ENCODE measurements at places on chromosomes 4 and X. TPM values are rescaled to one million over a fixed set of nuclear protein-coding genes. Genes with fewer than 3 reads are reported as not detected.

GRCh38 chr4:6196871-6197270 lies 3.5 kb downstream of the JAKMIP1 start:
- H3K36me3 ChIP-seq: no peaks in the 10 kb centered on the region
- peaks cover 22% of the 10 kb centered on the region for H3K4me1 ChIP-seq
- H3K27ac ChIP-seq: no peak overlapping the region
- no peak for DNase-seq
- peaks cover 10% of the 10 kb centered on the region for H3K27me3 ChIP-seq
- H3K4me3 ChIP-seq: no peak overlapping the region

The GATA1 gene
- 0.37 TPM for polyA plus RNA-seq

DNA sequence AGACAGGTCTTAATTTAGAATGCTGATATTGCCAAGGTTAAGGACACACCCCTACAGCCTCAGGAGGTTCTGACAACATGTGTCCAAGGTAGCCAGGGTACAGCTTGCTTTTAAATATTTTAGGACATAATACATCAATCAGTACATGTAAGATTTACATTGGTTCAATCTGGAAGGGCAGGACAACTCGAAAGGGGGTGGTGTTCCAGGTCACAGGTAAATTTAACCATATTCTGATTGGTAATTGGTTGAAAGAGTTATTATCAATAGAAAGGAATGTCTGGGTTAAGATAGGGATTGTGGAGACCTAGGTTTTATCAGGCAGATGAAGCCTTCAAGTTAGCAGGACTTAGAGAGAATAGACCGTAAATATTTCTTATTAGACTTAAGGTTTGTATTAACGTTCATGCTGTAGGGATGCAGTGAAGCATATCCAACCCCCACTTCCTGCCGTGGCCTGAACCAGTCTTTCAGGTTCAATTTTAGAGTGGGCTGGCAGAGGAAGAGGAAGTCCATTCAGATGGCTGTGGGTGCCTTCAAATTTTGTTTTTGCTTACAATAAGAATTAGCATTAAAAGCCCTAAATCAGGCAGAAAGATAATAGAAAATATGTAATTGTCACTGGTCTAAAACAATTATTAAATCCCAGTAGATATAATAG lies 136.5 kb upstream of the GALNTL6 start:
- H3K4me1 ChIP-seq: no peaks in the 10 kb centered on the region
- H3K4me3 ChIP-seq: no peak overlapping the region
- H3K27ac ChIP-seq: no peak overlapping the region
- no peaks in the 10 kb centered on the region for H3K27me3 ChIP-seq

The PORCN gene
- polyA plus RNA-seq: 11.9 TPM

DNA sequence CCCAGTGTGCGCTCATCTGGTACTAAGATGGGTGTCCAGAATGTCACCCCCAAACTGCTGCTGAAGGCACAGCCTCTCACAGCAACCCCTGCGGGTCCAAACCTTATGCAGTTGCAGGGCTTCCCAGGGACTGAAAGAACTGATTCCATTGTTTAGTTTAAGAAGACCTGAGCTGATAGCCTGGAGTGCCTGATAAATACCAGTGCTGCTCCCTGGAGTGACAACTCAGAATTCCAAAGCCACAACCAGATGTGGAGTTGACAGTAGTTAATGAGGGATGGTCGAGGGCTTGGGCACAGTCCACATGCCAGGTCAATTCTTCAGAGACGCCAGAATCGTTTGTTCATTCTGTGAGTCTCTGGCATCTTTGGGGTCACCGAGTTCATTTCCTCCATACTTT lies 71.2 kb downstream of the LNX1 start:
- H3K36me3 ChIP-seq: no peaks in the 10 kb centered on the region
- no peak overlapping the region for H3K27ac ChIP-seq
- H3K4me1 ChIP-seq: no peaks in the 10 kb centered on the region

DNA sequence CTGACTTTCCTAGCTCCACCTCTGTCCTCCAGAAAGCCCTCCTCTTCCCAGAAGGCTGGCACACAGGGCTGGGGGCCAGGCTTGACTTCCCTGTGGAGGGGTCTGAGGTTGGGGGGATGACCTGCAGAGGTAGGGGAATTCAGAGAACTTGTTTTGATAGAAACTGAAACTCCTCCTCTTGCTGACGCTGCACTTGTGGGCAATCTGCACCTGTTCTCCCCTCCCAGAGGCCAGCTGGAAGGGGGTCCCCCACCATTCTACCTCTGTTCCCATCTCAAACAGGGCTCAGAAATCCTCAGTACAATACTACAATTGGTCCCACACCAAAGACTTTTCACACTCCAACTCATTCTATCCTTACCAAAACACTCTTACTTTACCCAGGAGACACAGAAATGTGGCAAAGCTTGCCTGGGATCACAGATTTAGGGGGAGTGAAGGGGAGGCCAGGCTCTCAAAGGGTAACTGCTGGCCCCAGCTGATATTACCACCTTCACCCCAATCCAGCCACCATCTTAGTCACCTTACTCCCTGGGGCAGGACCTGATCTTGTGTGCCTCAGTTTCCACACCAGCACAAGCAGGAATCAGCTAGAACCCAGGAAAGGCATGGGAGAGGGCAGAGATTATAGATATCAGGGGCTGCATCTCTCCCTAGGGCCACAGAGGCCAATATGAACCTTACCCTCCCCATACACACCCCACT lies 18.5 kb downstream of the OTUD5 start:
- no peak overlapping the region for H3K4me3 ChIP-seq
- no peak for DNase-seq
- peaks cover 30% of the 10 kb centered on the region for H3K4me1 ChIP-seq
- H3K27me3 ChIP-seq: no peaks in the 10 kb centered on the region
- H3K36me3 ChIP-seq: peaks cover 22% of the 10 kb centered on the region

DNA sequence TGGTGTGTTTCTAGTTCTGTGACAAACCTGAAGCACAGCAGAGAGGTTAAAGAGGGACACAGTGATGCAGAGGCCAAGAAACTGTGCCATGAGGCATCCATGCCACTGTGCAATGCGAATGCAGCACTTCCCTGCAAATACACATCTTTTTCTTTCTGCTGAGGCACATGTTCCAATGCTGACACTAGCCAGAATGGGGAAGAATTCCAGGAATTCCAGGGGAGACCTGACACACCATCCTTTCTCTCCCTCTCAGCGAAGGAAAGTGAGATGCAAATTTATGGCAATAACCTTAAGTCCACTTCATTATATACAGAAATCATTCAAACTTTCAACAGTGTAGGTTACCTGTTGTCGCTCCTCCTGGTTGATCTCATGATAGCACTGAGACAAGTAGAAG lies 204.8 kb downstream of the LDB2 start:
- H3K36me3 ChIP-seq: no peaks in the 10 kb centered on the region
- H3K4me3 ChIP-seq: no peak overlapping the region
- no peaks in the 10 kb centered on the region for H3K27me3 ChIP-seq
- no peak overlapping the region for H3K27ac ChIP-seq

DNA sequence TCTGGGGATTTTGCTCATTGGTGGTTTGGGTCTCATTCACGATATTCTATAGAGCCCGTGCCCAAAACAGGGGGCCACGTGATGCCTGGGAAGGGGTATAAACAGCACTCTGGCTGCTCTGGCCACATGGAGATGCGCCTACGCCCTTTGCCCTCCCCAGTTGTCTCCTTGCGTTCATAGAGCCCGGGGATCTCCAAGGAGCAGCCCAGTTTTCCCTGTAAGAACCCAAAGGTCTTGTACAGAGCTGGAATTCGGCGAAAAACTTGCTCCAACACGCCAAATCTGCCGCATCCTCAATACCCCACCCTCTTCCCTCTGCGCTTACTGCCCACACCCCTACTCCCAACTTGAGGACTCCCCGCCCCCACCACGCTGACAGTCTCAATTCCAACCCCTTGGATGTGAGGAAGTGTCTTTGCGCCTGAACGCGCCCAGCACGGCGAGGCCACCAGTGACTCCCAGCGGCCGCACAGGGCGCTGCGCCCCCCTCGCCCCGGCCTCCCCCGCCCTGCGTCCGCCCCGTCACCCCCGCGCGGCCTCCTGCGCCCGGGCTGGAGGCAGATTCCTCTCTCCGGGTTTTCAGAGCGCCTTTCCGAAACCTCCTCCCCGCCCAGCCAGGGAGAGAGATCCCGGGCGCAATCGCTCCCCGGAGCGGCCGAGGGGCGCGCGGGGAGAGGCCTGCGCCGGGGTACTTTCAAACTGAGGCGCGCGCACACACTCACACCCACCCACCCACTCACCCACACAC lies at the start of gene NHS:
NHS (plus strand) TSS at position 582 of the 748 bp plus-strand sequence. CDS start 558 bp downstream, outside the sequence.
- peak within 1 kb of the TSS; percentile 70 for H3K4me3 ChIP-seq
- H3K36me3 ChIP-seq: no peaks in the 10 kb centered on the region
- no peaks in the 10 kb centered on the region for H3K4me1 ChIP-seq
- peak; percentile 92 for DNase-seq

- H3K4me1 ChIP-seq: no peaks in the 10 kb centered on the region
- DNase-seq: no peak
- H3K4me3 ChIP-seq: no peak overlapping the region
- no peaks in the 10 kb centered on the region for H3K27me3 ChIP-seq
- no peak overlapping the region for H3K27ac ChIP-seq
Measured at GRCh38 chrX:41808047-41808446, 84.1 kb downstream of the GPR82 start.

GRCh38 chr4:90127706-90128345 lies 632 bp downstream of the CCSER1 start:
- H3K27me3 ChIP-seq: peaks cover 15% of the 10 kb centered on the region
- no peaks in the 10 kb centered on the region for H3K4me1 ChIP-seq
- DNase-seq: peak; percentile 78
- H3K4me3 ChIP-seq: peak overlapping the region; percentile 70
- peak overlapping the region; percentile 91 for H3K27ac ChIP-seq

The ALPK1 gene
- polyA plus RNA-seq: 2.9 TPM

DNA sequence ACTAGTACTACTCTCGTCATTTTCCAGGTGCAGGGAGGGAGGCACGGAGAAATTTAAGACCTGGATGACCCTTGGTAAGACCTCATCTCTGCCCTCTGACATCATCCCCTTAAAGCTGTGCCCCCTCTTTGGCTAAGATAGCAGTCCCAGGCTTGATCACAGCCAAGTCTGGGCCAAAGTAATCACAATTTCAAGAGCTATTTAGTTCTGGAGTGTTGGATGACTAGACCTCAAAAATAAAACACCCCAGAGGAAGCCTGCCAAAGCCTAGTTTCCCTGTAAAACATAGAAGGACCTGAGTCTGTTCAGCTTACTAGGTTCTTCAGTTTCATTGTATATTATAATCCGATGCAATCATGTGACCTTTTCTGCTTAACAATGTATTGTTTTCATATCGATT lies 144.6 kb upstream of the ARHGEF9 start:
- no peak overlapping the region for H3K4me3 ChIP-seq
- H3K27ac ChIP-seq: no peak overlapping the region
- no peak for DNase-seq

- no peaks in the 10 kb centered on the region for H3K36me3 ChIP-seq
- no peaks in the 10 kb centered on the region for H3K4me1 ChIP-seq
- peak; percentile 86 for DNase-seq
- no peak overlapping the region for H3K27ac ChIP-seq
Measured at GRCh38 chrX:63250253-63250868, 100.8 kb downstream of the SPIN4 start.

- H3K27ac ChIP-seq: no peak overlapping the region
- H3K27me3 ChIP-seq: no peaks in the 10 kb centered on the region
- no peaks in the 10 kb centered on the region for H3K4me1 ChIP-seq
- H3K4me3 ChIP-seq: no peak overlapping the region
Measured at GRCh38 chr4:26804925-26805324, 55.7 kb upstream of the STIM2 start.

The GAB3 gene
- 0.93 TPM for polyA plus RNA-seq

DNA sequence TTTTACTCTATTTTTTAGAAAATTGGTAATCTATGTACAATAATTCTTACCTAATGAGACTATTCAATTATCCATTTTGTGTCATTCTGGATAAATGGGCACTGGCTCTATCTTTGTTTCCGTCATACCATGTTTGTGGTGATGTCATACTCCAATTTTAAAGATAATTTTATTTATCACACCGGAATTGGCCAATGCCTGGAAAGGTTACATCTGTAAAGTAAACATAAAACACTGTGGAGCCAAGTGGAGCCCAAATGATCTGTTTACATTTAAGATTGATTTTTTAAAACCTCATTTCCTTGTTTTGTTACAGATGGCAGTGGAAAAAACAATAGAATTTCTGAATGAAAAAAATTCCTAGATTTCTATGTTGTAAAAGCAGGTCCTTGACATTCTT lies 120.2 kb upstream of the GPRIN3 start:
- no peaks in the 10 kb centered on the region for H3K27me3 ChIP-seq
- no peak overlapping the region for H3K27ac ChIP-seq
- no peaks in the 10 kb centered on the region for H3K4me1 ChIP-seq
- no peaks in the 10 kb centered on the region for H3K36me3 ChIP-seq

- no peaks in the 10 kb centered on the region for H3K36me3 ChIP-seq
- no peak overlapping the region for H3K4me3 ChIP-seq
- H3K27me3 ChIP-seq: no peaks in the 10 kb centered on the region
Measured at GRCh38 chrX:1581132-1581531, 10.3 kb upstream of the AKAP17A start.

DNA sequence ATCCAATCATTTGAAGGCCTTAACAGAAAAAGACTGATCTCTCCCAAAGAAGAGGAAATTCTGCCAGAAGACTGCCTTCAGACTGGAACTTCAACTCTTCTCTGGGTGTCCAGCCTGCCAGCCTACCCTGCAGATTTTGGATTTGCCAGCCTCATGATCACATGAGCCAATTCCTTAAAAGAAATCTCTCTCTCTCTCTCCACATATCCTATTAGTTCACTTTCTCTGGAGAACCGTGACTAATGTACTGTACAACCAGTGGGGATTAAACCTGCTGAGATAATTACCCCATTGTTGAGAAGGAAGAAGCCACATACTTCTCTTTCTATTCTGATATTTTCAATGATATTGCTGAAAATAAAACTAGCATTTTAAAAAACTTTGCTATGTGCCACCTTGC lies 711.3 kb upstream of the AMOT start:
- H3K4me1 ChIP-seq: no peaks in the 10 kb centered on the region
- no peak overlapping the region for H3K27ac ChIP-seq
- no peaks in the 10 kb centered on the region for H3K27me3 ChIP-seq
- H3K4me3 ChIP-seq: no peak overlapping the region

DNA sequence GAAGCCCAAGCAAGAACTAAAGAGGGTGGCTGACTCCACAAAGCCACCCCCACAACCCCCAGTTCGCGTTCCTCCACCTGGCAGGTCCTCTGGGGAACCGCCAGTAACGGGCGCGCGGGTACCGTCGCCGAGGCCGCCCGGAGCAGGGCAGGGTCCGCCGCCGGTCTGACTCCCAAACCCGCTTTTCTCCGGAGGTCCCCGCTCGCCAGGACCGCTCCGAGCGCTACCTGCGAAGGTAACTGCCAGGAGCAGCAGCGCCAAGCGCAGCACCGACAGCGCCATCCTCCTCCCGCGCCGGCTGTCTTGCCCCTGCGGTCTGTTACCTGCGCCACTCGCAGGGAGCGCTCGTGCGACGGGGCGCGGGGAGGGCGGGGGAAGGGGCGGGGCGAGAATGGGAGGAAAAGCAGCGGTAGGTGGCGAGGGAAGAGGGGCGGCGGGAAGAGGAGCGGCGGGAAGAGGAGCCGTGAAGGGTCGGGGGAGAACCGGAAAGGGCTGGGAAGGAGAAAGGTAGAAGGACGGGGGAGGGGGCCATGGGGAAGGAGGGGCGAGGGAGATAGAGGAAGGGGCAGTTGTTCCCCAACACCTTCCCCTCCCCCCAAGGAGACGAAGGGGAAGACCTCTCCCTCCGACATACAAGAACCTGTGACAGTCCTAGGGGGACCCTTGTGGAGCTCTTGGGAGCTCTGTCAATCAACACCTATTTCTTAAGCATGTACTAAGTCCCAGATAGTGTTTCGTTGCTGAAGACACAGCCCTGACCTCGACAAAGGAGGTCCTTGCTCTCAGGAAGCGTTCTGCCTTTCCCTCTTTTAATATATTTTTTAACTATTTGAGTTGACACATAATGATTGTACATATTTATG lies at the start of gene SPINK2:
SPINK2 (minus strand) TSS at position 321 of the 863 bp plus-strand sequence; CDS start at position 282, 39 bp downstream.
- H3K4me3 ChIP-seq: peak within 1 kb of the TSS; percentile 43
- H3K36me3 ChIP-seq: no peaks in the 10 kb centered on the region
- H3K4me1 ChIP-seq: peaks cover 10% of the 10 kb centered on the region
- DNase-seq: peak; percentile 66
- H3K27ac ChIP-seq: no peak within 1 kb of the TSS
